Fibroblast of the aortic adventitia (primary cell): ENCODE measurements at places on chromosomes 12 and 14.

DNA sequence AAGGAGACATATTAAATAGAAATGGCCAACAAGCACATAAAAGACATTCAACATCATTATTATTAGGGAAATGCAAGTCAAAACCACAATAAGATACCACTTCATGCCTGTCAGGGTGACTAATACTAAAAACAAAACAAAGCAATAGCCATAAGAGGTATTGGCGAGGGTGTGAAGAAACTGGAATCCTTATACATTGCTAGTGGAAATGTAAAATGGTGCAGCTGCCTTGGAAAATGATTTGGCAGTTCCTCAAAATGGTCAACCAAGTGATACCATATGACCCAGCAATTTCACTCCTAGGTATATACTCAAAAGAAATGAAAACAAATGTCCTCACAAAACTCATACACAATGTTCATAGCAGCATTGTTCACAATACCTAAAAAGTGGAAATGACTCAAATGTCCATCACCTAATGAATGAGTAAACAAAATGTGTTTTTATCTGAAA lies 27.0 kb downstream of the GPR135 start:
- peak; percentile 94 for DNase-seq

GRCh38 chr12:95742586-95742985 lies 48.0 kb downstream of the NTN4 start:
- DNase-seq: no peak

- no peak for DNase-seq
Measured at GRCh38 chr14:87184180-87184579, 808.8 kb downstream of the GALC start.

DNA sequence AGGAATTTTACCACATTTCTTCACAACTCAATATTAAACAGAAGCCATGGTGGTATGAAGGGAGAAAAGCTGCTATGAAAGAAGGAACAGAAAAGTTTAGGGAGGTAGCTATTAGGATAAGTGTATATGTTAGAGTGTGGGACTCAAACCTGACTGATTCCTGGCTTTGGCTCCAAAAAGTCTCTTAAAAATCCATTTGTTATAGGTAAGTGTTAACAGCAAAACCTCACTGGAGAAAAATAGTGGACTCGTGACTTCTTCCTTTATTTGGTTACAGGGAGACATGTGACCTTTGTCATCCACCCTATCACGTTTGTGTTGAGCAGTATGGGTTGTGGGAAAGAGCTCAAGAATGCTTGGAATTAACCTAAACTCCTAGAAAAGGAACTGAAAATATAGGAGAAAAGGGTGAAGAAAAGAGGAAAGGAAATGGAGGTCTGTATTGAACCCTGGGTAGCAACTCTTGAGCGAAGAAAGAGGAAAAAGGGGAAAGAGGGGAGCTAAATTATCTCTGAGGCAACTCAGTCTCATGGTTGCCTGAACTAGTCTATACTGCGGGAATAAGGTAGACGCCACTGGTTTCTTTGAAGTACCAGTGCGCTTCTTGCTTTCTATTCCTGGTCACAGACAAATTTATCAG lies 3.6 kb upstream of the EID3 start:
- peak; percentile 43 for DNase-seq

DNA sequence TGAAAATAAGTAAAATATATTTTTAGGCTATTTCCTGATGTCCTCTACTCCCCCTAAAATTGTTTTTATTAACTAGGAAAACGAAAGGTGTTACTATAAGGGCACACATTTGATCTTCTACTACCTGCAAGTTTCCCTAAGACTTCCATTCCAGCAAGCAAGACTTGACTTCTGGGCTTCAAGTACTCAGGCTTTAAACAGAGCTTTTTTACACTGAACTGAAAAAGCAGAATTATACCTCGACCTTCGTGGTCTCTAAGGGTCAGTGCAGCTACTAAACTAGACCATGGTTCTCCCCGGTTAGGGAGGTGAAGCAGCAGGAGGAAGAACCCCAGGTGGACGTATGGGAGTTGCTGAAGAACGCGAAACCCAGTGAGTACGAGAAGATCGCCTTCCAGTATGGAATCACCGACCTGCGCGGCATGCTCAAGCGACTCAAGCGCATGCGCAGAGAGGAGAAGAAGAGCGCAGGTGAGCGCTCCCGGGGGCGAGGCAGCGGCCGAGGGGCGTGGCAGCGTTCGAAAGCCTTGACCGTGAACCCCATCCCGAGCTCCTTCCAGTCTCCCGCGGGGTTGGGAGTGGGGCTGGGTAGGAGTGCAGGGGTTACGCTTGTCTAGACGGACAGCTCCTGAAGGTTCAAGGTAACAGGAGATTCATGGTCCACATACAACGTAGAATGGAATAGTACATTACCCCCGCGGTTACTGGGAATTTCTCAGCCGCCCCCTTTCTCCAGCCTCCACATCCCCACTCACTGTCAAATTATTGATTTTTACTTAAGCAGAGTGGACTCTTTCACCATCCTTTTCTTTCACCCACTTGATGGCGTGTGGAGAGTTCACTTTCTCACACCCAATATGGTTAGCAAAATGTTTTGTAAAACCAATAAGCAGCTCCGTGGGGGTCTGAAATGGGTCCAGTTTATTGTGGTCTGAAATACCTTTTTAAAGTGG lies 47.6 kb downstream of the MYBPC1 start:
- DNase-seq: no peak

GRCh38 chr14:94028450-94028826 lies 2.3 kb downstream of the OTUB2 start:
- no peak for DNase-seq

DNA sequence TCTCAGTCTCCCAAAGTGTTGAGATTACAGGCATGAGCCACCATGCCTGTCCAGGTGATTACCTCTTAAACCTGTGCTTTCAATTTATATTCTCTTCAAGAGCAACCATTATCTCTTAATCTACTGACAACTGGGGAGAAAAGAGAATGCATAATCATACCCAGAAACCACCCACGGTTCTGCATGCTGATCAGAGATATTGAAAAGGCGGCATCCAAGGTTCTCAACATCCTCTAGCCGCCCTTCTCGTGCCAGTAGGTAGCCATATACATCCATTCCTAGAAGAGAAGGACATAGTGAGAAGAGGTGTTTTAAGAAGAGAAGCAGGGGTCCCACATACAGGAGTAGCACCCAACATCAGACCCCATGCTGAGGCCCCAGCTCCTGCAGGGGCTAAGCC lies 20.8 kb downstream of the ANAPC7 start:
- DNase-seq: no peak

- DNase-seq: peak; percentile 95
Measured at GRCh38 chr12:49507139-49507538, 31.7 kb upstream of the KCNH3 start.

DNA sequence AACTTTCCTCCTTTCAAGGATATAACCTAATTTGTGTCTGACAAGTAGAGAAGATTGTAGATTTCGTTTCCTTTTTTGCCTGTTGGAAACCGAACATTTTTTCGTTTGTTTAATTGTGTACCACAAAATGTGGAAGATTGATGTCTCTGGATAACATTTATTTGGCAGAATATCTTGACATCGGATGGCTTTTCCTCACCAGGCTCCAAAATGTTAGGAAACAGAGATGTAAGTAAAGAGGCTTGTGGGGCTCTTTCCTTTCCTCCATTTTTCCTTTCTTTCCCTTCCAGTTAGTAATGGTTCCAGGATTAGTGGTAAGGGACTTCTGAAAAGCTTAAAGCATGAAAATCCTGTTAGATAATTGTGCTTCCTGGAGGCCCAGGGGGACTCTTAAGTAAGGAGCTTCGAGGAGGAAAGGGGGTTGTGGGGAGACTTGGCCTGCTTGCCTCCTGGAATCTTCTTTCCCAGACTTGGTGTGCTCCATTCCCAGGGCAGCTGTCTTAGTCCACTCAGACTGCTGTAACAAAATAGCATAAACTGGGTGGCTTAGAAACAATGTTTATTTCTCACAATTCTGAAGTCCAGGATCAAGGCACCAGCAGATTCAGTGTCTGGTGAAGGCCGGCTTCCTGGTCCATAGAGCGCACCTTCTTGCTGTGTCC lies 243.1 kb upstream of the PWP1 start:
- DNase-seq: peak; percentile 41

- DNase-seq: no peak
Measured at GRCh38 chr14:71289536-71289935, 382.3 kb downstream of the PCNX1 start.

GRCh38 chr14:26448181-26448855 lies 149.5 kb downstream of the NOVA1 start:
- no peak for DNase-seq

DNA sequence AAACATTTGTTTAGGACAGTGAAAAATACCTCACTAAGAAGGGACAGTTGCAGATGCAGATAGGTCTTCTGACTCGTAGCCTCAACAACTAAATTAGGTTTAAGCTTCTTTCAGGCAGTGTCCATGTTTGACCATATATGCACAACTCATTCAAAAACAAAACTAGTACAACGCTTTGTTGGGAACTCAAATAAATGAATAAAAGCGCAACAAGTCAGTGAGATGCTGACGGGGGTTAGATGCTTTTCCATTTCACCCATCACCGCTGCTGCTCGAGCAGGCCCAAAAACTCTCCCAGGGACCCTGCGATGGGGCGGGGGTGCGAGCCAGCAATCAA lies 633 bp downstream of the RPAP3 start:
- DNase-seq: no peak

DNA sequence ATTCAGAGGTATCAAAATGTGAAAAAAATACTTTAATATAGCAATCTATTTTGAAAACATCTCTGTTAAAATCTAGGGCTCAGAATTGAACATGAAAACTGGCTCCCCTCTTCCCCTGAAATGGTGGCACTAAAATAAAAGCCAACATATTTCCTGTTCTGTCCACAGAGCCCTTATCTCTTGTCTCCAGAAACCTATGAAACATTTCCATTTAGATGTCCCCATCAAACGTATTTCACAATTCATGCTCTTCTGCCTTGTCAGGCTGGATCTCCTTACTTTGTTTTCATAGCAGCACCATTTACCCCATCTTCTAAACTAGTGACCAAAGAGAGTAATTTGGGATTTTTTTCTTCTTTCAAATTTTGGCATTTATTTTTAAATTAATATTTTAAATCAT lies 42.4 kb downstream of the PDE3A start:
- DNase-seq: no peak

DNA sequence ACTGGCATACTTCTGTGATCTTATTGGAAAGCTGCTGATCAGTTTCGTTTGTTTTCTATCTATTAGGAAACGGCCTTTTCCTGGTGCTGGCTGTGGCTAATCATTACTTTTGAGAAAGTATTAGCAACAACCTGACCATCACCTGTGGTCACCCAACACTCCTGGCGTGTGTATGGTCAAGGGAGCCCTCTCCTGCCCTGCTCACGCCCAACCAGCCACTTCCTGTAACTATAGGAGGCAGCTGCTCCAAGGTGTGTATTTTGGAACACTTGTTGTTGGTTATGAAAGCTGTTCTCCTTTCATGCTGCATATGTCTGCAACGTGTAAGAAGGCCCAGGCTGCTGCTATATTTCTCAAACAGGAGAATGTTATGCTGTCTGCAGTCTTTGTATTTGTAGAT lies 1582.8 kb downstream of the AACS start:
- DNase-seq: no peak

DNA sequence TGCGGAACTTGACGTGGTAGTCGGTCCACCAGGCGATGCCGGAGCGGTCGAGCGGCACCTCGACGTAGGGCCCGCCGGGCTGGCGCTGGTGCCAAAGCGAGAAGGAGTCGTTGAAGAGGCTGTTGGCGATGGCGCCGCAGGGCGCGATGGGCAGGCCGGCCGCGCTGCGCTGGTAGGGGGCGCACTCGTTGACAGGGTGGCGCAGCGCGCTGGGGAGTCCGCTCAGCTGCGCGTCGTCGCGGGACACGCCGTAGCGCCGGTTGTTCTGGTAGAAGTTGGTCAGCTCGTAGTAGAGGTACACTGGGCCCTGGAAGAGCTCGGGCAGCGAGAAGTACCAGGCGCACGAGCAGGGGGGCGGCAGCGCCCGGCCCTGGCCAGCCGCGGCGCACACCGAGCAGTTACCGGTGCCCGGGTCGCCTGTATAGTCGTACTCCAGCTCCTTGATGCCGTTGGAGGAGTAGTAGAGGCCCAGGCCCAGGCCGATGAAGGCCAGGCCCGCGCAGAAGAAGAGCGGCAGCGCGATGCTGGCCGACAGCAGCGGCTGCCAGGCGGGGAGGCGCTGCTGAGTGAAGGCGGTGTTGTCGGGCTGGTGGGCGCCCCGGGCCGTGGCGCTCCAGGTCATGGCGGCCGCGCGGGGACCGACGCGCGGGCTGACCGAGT lies 482 bp downstream of the TMEM30B start:
- DNase-seq: peak; percentile 36

DNA sequence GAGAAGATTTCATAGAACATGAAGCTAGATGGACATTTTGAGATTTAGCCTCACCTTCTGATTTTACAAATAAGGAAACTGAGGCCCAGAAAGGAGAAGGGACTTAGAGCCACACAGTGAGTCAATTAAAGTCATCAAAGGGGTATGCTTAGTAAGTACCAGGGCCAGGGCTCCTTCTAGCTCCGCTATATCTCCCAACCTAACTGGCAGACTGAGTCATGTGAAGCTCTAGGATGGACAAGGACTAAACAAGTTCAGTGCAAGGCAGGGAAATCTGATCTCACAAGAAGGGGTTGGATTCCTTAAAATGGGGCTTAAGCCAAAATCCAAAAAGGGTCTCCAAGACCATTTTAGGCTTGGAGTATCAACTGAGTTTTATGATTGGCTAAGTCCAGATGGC lies 215.8 kb downstream of the PHLDA1 start:
- no peak for DNase-seq

DNA sequence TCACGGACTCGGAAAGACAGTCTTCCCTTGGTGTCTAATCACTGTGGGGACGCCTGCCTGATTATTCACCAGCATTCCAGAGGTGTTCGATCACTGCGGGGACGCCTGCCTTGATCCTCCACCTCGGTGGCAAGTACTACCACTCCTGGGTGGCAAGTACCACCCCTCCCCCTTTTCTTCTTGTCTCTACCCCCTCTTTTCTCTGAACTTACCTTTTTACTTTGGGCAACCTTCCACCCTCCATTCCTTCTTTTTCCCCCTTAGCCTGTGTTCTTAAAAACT lies 12.0 kb upstream of the LGMN start:
- DNase-seq: no peak

- peak; percentile 91 for DNase-seq
Measured at GRCh38 chr14:32507029-32507984, 178.2 kb downstream of the AKAP6 start.
